ENCODE measurements at places on chromosomes 7 and 10. TPM values are rescaled to one million over a fixed set of nuclear protein-coding genes. Genes with fewer than 3 reads are reported as not detected.

DNA sequence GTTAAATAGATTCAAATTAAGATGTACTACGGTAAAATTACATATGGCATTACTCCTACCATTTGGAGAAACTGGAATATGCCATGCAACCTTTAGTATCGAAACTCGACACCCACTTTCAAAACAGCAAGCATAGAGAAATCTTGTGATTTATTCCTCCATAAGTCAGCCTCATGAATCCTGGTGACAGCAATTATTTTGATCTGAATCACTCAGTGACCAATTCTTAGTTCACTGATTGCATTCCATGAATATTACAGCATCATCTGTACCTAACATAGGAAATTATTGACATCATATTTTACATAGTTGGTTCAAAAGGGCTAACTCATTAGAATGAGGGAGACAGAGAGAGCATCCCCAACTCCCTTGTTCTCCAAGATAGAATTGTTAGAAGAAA, 89.6 kb downstream of the CACNB2 start:
- H3K4me3 ChIP-seq = no peak overlapping the region
- H3K36me3 ChIP-seq = no peaks in the 10 kb centered on the region
- no peaks in the 10 kb centered on the region for H3K4me1 ChIP-seq
- DNase-seq = no peak
- H3K27ac ChIP-seq = no peak overlapping the region

DNA sequence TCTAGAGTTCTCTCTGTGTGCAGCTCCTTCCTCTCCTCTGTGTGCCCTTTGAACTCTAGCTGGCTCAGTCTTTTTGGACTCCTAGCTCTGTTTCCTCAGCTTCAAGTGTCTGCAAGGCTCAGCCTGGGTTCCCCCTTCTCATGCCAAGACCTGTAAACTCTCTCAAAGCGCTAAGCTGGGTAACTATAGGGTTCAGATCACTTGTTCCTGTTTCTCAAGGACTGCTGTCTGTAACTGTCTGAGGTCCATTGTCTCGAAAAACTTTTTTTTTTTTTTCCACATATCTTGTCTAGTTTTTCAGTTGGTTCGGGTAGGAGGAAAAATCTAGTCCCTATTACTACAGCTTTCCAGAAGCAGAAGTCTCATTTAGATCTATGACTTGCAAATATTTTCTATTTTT, 46.6 kb upstream of the PPP1R17 start:
- H3K4me1 ChIP-seq = no peaks in the 10 kb centered on the region
- DNase-seq = no peak
- no peaks in the 10 kb centered on the region for H3K27me3 ChIP-seq
- no peaks in the 10 kb centered on the region for H3K36me3 ChIP-seq
- no peak overlapping the region for H3K27ac ChIP-seq

- H3K27ac ChIP-seq = peak overlapping the region; percentile 93
- H3K27me3 ChIP-seq = no peaks in the 10 kb centered on the region
- DNase-seq = no peak
These were observed 5.4 kb downstream of the IDI1 start for GRCh38 chr10:1043532-1043995.

GRCh38 chr10:35216303-35216905, 89.8 kb downstream of the CREM start:
- DNase-seq = peak; percentile 29
- H3K4me1 ChIP-seq = peaks cover 46% of the 10 kb centered on the region
- H3K27ac ChIP-seq = peak overlapping the region; percentile 68

- H3K36me3 ChIP-seq = peaks cover 17% of the 10 kb centered on the region
- no peaks in the 10 kb centered on the region for H3K27me3 ChIP-seq
- no peak for DNase-seq
- no peak overlapping the region for H3K4me3 ChIP-seq
- H3K4me1 ChIP-seq = no peaks in the 10 kb centered on the region
These were observed 61.2 kb upstream of the ODAD2 start for GRCh38 chr10:28060031-28060607.

DNA sequence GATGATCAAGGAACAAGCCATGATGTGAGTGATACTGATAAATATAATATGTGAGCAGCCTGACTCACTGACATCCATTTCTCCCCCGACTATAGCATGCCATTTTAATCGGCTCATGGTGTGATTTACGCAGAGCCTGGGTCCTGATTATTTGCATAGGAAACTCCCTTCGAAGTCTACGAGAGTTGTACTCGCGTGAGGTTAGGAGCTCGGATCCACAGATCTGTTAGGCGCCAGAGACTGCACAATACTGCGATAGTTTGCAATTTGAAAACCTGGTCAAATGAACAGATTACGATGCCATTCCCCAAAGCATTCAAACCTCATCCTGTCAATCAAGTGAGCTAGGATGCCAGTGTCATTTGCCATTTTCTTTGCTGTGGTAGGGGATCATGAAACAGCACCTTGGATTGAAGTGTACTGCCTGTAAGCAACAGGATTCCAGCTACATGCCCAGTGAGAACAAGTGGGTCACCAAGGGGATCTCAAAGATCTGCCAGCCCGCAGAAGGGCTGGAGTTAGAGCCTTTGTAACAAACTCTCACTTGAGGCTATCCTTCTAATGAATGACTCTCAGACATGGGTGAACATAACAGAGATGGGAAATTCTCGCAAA, 158.3 kb downstream of the FRMD4A start:
- H3K27ac ChIP-seq = no peak overlapping the region
- no peak overlapping the region for H3K4me3 ChIP-seq
- H3K4me1 ChIP-seq = peaks cover 15% of the 10 kb centered on the region

- no peaks in the 10 kb centered on the region for H3K4me1 ChIP-seq
- H3K36me3 ChIP-seq = no peaks in the 10 kb centered on the region
- no peak for DNase-seq
- H3K4me3 ChIP-seq = no peak overlapping the region
These were observed 11.3 kb downstream of the GRB10 start for GRCh38 chr7:50771120-50772002.

DNA sequence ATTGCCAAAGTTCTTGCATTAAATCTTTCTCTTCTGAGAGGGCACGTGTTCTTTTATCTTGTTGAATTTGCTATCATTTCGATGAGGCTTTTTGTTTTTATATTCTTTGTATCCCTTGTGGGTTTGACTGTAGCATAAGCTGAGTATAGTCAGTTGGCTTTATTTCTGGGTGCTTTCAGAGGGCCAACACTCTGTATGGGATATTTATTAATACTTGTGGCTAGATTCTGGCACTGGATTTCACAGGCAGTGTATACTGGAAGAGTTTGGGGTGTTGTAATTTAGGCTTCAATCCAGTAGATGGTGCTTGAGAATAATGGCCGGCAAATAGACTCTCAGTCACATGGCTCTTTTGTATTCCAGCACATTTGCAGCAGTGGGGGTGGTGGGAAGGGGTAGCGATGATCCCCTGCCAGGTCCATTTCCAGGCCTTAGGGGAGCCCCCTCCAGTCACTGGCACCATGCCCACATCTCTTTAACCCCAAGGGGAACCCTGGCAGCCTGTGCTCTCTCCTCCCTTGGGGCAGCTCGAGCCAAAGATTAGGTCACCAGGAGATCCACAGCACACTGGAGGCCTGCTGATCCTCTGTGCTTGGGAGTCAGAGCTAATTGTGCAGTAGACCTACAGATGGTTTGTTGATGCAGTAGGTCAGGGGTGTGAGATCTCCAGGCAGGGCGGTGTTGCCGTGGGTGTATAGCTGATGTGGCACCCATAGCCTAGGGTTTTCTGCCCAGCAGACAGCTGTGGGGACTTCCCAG, 81.8 kb downstream of the PTPN20 start:
- H3K27me3 ChIP-seq = peaks cover 2% of the 10 kb centered on the region
- no peaks in the 10 kb centered on the region for H3K4me1 ChIP-seq
- no peak overlapping the region for H3K27ac ChIP-seq
- peaks cover 2% of the 10 kb centered on the region for H3K36me3 ChIP-seq

The ABLIM1 gene
- total RNA-seq = 141 TPM

The TAS2R4 gene
- total RNA-seq = 1.3 TPM

The SPRN gene
- not detected for total RNA-seq

The ZNF107 gene
- 21.8 TPM for total RNA-seq

The GHRHR gene
- not detected for total RNA-seq

The ELFN1 gene
- 0.07 TPM for total RNA-seq

The EPO gene
- total RNA-seq = not detected

Measured in activated CD4-positive, alpha-beta T cell treated with anti-CD3 and anti-CD28 coated beads, Interleukin-2, amount 10 ng/mL, durations not matched to agents 7 days and 5 days (primary cell).